ENCODE measurements at places on chromosomes 2 and 18.
A peak's percentile ranks its signal among the peaks of the same experiment; 100 is the strongest.

GRCh38 chr2:81324046-81324445, 1019.5 kb upstream of the LRRTM1 start:
- DNase-seq = peak; percentile 6

DNA sequence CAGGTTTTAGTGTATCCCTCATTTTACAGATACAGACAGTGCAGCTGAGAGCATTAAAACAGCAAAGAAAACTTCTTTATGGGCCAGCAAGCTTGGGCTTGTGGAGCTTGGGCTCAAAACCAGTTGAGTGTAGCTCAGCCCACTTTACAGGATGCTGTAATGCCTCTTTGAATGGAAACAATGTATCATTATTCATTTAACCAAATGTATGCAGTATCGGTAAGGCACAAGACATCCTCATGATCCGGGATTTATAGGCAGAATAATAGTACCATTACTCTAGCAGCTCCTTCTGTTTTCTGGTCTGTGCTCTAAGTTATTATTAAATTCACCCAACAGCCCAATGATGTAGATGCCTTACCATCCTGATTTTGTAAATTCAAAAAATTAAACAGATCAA, 575.1 kb upstream of the CDH7 start:
- DNase-seq = no peak

GRCh38 chr2:215370112-215370965, 58.5 kb downstream of the ATIC start:
- no peak for DNase-seq

GRCh38 chr2:85089585-85089984, 43.6 kb upstream of the TCF7L1 start:
- DNase-seq = no peak

- DNase-seq = peak; percentile 25
Measured at GRCh38 chr18:21762181-21762772, 21.7 kb downstream of the MIB1 start.

DNA sequence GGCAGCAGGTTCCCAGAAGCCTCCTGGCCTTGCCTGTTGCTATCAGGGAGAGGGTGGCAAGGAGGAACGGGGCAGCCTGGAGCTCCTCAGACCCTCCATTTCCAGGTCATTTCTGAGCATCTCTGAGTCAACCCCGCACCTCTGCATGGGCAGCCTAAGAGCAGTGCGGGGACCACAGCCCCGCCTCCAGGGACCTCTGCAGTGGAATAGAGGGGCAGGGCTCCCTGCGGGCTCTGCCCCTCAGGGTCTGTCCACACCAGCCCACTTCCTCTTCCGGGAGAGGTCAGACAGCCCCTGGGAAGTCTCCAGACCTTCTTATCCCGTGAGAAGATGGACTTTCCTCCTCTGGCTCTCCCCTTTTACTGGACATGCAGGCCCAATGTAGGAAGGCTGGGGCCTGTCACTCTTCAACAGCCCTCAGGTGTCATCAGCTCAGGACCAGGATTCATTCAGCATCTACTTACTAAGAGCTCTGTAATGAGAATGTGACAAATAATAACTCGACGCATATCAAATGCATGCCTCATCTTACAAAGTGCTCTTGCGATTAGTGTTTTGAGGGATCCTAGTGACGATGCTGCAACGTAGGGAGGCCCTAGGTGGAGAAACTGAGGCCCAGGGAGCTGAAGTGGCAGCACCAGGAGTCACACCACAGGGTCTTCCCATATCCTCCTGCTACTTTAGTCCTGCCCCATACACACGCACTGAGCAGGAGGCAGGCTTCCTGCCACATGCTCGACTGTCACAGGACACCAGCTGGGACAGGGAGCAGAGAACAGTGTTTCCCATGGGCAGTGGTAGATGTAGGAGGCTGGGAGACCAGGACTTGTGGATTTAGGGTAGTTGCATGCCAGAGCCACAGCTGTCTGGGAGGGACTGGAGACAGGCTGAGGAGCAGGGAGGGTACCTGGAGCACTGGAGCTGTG, 28.0 kb downstream of the SH2D6 start:
- DNase-seq = no peak

DNA sequence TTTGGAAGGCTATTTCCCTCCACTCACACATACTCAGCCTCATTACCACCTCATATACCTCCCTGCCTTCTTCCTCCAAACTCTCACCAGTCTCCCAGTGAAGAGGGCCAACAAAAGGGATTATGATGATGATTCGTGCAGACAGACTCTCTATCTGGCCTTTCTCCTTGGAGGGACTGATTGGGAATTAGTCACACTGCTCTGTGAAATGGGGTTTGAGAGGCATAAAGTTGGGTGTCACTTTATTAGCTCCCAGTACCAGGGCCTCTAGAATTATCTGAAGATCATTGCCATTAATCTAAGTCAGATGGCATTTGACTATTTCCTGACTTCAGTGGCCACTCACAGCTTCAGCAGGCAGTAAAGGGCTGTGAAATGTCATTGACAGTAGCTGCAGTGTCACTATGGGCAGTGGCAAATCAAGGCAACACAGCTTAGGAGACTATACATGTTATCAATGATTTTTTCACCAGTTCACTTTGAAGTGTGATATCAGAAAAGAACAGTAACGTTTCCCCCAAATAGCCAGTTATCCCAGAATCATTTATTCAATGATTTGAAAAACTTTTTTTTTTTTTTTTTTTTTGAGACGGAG, 17.4 kb downstream of the CNRIP1 start:
- DNase-seq = no peak

- DNase-seq = no peak
Measured at GRCh38 chr2:218816561-218817011, 15.0 kb downstream of the PRKAG3 start.

DNA sequence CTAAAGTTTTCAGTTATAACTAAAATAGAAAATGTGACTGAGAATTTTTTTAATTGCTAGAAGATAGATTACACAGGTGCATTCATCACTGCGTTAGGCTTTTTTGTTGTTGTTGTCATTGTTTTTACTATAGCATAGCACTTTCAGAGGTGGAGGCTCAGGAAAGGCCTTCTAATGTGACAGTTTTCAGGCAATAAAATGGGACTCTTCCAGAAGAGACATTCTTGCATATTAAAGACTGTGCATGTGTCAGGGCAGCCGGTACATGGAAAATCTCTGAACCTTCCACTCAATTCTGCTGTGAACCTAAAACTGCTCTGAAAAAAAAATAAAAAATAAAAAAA, 175.2 kb downstream of the METTL4 start:
- DNase-seq = no peak

DNA sequence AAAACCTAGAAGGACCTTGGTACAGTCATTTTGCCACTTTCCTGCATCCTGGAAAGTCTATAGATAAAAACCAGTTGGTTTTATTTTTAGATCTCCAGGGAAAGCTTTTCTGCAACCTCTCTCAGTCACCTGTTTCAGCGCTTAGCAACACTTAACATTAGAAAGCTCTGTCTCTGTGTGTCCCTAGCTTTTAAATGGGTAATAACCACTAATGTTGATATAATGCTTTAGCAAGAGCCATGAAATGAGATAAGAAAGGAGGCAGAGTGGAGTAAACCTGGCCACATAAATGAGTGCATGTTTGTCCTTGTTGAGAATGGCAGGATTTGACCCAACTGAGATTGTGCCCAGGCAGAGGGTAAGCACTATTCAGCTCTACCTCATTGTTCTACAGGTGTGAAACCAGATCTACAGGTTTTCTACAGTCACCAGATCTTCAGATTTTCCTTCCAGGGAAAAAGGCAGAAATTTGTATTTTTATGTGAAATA, 44.8 kb downstream of the MARCHF4 start:
- no peak for DNase-seq

- no peak for DNase-seq
Measured at GRCh38 chr2:15363734-15364133, 197.4 kb downstream of the NBAS start.

DNA sequence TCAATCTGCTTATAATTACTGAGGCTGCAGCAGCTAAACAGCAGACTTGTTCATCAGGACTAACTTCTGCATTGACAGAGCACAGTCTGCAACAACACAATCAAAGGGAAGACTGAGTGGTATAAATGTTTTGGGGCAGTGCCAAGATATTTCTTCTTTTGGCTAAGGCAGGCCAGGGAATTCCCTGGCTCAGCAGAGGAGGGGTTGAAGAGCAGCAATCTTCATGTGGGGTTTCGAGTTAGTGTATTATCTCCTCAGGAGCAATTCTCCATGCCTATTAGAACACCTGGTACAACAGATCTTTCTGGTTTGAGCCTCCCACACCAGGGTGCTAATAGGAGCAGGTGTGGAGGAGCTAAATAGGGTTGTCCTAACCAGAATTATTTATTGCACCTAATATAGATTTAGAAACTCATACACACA, 103.0 kb upstream of the STK17B start:
- DNase-seq = no peak

DNA sequence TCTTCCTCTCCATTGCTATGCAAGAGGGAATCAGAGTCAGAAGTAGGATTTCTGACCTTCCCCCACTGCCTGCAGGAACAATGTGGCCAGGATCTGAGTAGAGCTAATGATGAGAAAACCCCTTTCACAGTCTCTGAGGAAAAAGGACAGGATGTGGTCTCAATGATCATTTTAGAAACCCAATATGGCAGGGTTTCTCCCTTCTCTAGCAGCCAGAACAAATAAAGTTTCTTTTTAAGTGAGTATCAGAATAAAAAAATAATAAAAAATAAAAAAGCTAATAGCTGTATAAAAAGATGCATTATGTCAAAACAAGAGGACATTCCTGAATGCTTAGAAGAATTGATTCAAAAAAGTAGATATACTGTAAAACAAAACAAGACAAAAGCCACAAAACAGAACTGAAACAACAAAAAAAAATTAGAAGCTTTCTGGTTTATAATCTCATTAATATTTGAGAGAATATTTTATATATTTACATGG, 1124.9 kb upstream of the ZEB2 start:
- no peak for DNase-seq
